ENCODE measurements at places on chromosomes 2 and 18.

DNA sequence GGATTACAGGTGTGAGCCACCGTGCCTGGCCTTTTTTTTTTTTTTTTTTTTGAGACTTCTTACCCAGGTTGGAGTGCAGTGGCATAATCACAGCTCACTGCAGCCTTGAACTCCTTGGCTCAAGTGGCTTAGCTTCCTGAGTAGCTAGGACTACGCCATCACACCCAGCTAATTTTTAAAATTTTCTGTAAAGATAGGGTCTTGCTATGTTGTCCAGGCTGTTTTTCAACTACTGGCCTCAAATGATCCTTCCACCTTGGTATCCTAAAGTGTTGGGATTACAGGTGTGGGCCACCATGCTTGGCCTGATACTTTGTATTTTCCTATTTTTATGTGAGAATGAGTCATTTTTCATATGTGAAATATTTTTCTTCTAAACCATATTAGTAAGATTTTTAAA, 13.7 kb downstream of the ELP2 start:
- no peak for DNase-seq

DNA sequence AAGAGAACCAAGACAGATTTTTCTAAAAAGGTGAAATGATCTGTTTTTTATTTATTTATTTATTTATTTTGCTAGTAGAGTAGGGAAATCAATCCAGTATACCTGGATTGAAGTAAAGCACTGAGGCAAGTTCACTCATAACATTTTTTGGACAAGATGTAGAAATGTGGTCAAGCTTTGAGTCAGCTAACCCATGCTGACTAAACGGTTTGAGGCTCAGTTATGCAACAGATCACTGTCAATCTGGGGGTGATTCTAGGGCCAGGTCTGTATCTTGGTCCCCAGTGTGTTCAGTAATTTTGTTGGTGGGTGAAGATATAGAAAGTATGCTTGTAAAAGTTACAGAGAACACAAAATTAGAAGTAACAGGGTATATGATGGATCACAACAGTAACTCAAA, 60.2 kb downstream of the RMDN2 start:
- DNase-seq: peak; percentile 52

- DNase-seq: peak; percentile 79
Observed at GRCh38 chr18:24763765-24764513, 303.5 kb downstream of the HRH4 start.

DNA sequence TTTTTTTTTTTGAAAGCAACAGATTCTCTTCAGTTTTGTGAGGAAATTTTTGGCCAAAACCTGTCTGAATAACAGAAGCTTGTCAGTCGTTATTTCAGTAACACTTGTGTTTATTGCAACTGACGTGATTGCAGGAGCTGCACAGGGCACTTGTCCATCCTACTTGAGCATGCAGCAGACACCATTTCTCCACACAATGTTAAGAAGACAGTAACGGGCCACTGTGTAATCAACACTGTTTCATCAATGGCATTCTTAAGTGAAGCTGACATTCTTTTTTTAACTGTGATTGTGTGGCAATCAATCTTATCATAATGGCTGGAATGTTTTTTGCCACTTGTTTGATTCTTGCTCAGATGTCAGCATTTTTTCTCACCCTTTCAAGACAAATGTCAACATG, 50.1 kb upstream of the PIEZO2 start:
- DNase-seq: no peak

DNA sequence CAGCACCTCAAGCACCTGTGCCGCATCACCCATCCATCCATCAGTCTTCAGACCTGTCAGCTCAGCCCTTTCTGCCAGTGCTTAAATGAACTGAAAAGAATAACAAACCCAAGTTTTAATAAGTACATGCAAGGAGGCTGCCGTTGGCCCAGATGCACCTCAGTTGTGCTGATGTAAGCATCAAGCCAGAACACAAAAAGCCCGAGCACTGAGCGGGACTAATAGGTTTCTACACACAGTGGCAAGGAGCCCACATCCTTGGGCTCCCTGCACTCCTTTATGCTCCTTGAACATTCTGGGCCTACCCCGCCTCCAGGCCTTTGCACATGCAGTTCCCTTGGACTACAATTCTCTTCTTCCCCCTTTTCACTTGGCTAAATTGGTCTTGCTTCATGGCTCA, 165.6 kb downstream of the ALK start:
- DNase-seq: no peak

GRCh38 chr2:143808166-143808565, 678.9 kb downstream of the ARHGAP15 start:
- peak; percentile 31 for DNase-seq

DNA sequence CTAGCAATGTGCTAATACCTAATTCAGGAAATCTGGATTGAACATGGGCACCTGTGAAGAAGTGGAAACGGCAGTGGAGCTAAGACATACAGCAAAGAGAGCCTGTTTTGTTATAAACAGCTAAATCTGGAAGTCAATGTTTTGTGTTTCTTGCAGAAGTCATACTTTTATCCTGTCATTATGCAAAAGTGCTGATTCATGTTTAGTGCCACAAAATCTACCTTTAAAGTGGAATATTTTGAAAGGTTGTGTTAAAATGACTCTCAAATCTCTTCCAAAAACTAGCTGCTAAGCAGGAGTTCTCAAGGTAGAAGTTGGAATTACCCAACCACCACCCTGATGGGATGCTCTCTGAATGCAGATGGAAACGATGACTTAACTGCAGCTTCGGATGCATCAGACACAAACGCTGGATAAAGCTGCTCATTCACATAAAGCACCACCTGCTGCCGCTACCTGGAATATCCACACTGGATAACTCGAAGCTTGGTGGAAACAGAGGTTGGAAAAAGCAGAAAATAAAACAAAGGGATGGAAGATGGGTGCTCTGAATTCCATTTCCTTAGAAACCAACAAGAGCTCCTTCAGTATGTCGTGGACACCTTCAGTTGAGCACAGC, 132.6 kb upstream of the ZNF236 start:
- no peak for DNase-seq

DNA sequence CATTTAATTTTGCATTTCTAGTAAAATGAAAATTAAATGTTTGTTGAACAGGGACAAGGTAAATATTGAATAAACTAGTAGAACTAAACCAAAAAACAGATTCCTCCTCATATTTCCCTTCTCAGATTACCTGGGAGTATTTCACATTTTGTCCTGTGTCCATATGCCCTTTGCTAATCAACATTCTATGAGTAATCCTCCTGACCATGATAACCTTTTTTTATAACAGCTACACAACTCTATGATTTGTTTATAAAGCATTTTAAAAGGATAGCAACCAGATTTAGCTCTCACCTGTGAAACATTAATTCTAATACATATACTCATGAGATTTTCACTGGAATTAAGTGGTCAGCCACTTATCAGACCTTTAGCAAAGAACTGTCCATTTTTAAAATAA, 7.1 kb upstream of the DSG2 start:
- DNase-seq: no peak

DNA sequence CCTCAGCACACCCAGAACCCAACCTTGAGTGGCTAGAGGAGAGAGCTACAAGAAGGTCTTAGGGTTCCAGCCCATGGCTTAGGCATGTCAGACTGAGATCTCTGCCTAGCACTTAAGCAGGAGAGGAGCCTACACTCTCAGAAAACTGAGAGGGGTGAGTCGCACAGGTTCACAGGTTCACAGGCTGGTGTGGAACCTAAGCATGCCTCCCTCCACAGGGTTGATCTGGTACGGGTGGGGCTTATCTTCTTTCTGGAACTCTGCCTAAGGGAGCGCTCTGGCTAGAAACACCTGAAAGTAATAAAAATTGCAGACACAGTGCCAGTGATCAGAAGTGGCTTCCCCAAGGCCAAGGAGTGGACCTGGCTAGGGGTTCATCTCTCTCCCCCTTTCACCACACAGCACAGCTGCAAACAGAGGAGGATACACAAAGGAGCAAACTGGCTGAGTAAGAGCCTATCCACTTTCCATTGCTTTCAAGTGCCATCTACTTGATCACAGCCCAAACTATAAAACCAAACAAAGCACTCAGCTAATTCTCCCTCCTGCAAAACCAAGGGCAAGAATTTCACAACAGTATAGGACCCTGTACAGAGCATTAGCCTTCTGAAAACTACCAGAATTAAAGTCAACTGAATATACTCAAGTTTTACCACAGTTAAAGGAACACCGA, 481.9 kb upstream of the SETBP1 start:
- DNase-seq: no peak
